Uterus (tissue), 4 donors: ENCODE measurements at places on chromosomes 7 and 10. TPM values are rescaled to one million over a fixed set of nuclear protein-coding genes. Genes with fewer than 3 reads are reported as not detected.

DNA sequence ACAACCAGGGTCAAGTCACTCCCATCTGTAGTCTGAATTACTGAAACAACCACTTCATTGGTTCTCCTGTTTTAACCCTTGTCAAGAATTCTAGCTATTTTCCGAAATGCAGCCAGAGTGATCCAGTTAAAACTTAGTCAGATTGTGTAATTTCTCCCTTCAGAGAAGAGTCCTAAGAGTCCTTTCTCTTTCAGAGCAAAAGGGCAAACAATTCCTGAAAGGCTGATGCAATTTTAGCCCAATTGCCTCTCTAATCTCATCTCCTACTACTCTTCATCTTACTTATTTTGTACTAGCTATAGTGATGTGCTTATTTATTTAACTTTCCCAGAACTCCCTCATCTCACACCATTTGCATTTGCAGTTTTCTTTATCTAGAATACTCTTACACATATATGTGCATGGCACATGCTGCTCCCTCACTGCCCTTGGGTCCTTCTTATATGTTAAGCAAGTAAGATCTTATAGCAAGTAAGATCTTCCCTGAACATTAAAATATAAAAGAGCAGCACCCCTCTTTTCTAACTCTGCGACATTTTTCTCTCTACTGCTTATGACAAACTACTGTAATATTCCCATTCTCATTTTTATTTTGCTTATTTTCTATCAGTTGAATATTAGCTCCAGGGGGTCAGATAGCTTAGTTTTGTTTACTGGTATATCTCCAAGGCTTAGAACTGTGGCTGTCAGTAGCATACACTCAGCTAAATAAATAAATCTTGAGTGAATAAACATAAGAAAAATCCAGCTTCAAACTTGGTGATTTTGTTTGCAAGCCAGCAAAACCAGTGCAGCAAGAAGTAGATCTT, 44.6 kb downstream of the HGF start:
- no peak for DNase-seq

GRCh38 chr7:732556-732955, 5.5 kb upstream of the PRKAR1B start:
- no peak for DNase-seq

GRCh38 chr10:97781618-97782331, 10.0 kb upstream of the SFRP5 start:
- no peak for DNase-seq

- no peak for DNase-seq
These were observed 23.0 kb downstream of the CDH23 start for GRCh38 chr10:71419750-71420149.

DNA sequence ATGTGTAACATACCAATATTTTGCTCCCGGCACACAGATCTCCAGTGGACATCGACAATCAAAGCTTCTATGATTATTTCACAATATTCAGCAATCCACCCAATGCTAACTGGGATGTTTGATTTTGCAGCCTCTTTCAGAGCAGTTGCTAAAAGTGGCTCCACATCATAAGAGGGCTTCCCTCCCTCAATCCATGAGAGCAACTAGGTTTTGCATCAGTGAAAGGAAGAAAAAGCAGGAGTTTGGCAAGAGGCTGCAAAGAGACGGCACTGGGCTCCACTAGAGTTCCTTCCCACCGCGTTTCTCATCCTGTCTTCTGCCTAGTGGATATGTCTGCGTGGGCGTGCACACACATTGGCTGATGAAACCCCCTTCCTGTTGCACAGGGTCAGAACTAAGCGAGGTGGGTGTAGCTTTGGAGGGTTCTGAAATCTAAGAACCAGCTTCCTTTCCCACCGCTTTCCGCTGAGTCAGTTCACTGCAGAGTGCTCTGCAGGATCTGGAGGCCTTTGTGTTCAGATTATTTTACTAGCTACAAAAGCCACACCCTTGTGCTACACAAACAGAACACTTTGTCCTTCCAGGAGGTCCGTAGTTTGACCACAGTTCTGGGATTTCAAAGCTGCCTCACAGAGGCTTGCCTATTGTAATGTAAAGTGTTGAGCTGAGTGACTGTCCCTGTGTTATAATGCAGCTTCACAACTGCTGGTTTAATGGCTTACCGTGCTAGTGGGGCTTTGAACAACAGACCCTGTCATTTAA, 28.1 kb downstream of the ARL4A start:
- peak; percentile 61 for DNase-seq

GRCh38 chr10:88062385-88062784, 199.0 kb downstream of the PTEN start:
- DNase-seq, result no peak

DNA sequence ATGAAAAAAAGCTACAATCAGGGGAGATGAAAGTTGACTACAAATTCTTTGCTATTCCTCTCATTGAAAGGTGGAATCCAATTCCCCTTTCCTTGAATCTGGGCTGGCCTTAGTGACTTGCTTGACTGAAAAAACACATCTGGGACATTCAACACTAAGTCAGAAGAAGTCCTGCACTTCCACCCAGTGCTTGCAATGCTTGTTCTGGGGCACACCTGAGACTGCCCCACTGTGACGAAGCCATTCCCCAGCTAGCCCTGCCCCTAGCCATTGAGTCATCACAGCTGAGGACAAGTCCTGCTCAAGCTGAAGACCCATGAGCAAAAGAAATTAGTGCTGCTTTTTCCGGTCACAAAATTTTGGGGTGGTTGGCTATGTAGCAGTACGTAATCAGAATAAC, 19.2 kb upstream of the GRID1 start:
- no peak for DNase-seq

GRCh38 chr10:122475100-122475499, 13.7 kb downstream of the HTRA1 start:
- DNase-seq, result peak; percentile 81

DNA sequence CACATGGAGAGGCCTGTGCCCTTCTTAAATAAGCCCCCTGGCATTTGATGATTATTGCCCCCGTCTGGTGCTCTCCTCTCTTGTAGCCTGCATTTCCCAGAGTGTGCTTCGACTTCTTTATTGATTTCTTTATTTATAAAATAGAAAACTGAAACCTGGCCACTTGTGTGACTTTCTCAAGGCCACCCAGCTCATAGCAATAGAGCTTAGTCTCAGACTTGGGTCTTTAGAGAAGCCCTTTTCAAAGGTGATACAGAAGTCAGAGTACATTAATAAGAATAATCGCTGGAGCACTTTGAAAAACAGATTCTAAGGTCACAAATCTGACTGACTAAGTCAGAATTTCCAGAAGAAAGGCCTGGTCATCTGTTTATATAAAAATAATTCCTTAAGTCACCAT, 86.6 kb downstream of the NOC3L start:
- no peak for DNase-seq

GRCh38 chr7:274266-274665, 15.7 kb upstream of the FOXL3 start:
- no peak for DNase-seq

- DNase-seq, result no peak
These were observed 108.0 kb upstream of the KMT2C start for GRCh38 chr7:152543799-152544198.

DNA sequence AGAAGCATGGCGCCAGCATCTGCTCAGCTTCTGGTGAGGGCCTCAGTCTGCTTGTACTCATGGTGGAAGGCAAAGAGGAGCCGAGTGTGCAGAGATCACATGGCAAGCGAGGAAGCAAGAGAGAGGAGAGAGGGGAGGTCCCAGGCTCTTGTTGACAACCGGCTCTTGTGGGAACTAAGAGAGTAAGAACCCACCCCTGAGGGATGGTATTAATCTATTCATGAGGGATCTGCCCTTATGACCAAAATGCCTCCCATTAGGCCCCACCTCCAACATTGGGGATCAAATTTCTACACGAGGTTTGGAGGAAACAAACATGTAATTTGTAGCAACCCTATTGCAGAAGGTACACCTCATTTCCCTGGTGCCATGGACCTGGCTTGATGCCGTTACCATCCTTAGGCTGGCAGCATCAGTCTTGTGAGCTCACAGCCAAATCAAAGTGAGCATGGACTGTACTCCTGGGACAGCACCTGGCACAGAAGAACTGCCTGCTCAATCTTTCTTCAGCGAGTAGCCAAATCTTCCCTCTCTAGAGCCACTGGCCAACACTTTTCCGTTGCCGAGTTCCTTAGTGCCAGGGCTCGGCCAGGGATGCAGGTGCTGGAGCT, 6.5 kb downstream of the BTBD16 start:
- DNase-seq, result no peak

GRCh38 chr7:138524259-138524658, 64.2 kb downstream of the TRIM24 start:
- no peak for DNase-seq

Gene ZP3
- total RNA-seq, result not detected

Gene CDNF
- total RNA-seq, result 9.1 TPM
